Fibroblast of the aortic adventitia (primary cell): ENCODE measurements at places on chromosomes 12 and 14.

GRCh38 chr14:99564256-99564925, 39.6 kb downstream of the CCDC85C start:
- DNase-seq: peak; percentile 88

- DNase-seq: no peak
Measured at GRCh38 chr14:104742586-104743455, 10.1 kb upstream of the SIVA1 start.

DNA sequence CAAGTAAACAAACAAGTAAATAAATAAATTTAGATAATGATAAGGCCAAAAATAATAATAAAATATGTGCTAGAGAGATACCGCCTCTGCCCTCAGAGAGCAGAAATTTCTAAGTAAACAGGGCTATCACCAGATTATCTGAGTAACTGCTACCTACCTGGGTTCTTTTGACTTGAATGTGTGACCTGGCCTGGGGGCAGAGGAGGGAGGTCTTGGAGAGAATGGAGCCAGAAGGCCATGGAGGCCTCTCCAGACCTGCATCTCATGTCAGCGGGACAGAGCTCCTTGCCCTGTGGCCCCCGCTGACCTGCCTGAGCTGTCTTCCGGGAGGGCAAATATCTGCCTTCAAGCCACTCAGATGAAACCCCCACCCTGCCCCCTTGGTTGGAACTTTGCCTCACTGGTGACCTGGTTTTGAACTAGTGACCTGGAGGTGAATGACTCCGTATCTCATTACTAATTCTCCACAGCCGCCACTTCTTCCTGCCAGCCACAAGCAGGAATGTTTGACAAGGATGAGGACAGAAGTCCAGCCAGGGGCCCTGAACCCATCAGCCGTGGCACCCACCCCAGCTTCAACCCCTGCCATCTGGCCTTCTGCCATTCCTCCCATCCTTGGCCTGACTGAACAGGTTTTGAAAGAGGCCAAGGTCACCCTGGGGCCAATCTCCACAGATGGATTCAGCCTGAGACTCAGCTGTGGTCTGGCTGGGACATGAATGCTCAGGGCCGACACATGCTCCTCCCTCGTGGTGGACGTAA, 86.8 kb upstream of the PARP11 start:
- DNase-seq: no peak

- peak; percentile 37 for DNase-seq
Measured at GRCh38 chr14:66330916-66331315, 155.3 kb upstream of the CCDC196 start.

GRCh38 chr14:67999290-67999689, 179.7 kb downstream of the RAD51B start:
- DNase-seq: peak; percentile 87

GRCh38 chr12:105721051-105721825, 390.7 kb downstream of the C12orf75 start:
- DNase-seq: no peak

- no peak for DNase-seq
Measured at GRCh38 chr14:78782551-78782950, 612.4 kb downstream of the NRXN3 start.

GRCh38 chr14:99971941-99972747, 93.1 kb upstream of the EVL start:
- DNase-seq: peak; percentile 30

GRCh38 chr14:33584697-33585096, 366.2 kb downstream of the EGLN3 start:
- DNase-seq: no peak

DNA sequence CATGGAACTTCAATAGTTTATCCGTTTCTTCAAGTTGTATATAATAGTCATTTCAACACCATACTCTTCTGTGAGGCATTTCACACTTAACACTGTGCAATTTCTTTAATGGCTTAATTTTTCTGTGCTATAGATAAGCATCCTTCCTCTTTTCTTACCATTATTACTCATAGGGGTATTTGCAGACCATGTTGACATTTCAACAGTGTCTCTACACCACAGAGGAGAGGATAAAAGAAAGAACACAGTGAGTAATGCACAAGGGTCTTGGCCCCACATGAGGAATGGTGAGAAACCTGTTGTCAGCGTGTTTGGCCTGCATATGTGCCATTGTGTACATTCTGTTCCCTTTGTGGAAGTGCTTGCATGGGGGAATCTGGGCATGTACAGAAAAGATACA, 421.5 kb upstream of the MDGA2 start:
- DNase-seq: no peak

- DNase-seq: no peak
Measured at GRCh38 chr12:9880532-9881078, 684 bp upstream of the KLRF2 start.

DNA sequence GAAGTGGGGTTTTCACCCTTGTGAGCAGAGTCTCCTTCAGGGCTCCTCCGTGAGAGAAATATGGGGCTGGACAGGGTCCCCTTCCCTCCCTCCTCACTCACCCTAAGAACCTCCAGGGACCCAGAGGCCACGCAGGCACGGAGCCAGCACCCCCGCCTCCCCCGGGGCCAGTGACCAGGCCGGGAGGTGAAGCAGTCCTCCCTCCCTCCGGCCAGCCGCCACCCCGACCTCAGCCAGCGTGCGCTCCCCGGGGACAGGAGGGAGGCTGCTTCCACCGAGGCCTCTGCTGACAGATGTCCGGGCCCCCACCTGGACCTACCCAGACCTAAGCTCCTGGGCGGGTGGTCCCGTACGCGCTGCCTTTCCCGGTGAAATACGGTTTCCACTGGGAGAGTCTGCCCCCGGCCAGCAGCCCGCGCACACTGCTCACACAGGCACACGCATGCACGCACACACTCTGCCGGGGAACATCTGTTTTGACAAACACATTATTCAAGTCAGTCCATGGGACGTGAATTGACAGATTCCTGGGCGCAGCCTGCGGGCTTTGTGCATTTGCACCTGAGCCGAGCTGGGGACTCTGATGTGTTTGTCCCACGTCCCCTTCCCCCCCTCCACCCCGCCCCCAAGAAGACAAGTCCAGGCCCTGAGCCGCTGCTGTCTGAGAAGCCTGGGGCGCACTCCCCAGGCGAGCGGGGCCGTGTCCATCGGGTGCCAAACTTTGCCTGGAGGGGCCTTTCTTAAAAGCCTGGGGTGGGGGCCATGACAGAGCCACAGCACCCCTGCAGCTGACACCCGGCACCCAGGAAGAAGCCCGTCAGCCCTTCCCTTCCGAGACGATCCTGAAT, 725 bp downstream of the RIMBP2 start:
- DNase-seq: no peak

- DNase-seq: peak; percentile 36
Measured at GRCh38 chr12:18810537-18811253, 72.8 kb downstream of the CAPZA3 start.

DNA sequence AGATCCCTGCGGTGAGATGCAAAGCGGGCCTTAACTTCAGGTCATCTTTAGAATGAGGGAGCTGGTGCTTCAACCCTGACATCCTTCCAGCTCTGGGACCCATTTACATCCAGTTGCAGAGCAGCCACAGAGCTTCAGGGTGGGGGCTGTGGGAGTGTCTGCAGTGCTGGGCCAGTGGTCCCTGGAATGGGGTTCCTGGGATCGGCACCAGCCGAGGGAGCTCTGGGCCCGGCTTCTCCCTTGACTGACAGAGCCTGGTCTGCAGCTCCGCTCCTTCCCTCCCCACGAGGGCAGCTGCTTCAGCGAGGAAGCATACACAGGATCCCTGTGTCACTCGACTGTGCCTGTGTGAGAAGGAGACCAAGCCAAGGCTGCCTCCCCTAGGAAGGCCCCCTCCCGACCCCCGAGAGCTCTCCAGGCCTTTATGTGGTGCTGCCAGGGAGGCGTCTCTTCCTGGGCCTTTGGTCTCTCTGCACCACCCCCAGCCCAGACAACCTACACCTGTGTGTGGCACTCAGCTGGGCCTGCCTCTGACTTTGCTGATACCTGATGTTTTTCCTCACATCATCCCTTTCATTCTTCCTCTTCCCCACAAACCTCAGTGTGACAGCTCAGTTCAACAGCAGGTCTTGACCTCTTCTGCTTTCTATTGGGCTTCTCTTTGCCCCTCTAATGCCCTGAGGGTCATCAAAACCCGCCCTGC, 48.1 kb upstream of the RIN3 start:
- DNase-seq: no peak

DNA sequence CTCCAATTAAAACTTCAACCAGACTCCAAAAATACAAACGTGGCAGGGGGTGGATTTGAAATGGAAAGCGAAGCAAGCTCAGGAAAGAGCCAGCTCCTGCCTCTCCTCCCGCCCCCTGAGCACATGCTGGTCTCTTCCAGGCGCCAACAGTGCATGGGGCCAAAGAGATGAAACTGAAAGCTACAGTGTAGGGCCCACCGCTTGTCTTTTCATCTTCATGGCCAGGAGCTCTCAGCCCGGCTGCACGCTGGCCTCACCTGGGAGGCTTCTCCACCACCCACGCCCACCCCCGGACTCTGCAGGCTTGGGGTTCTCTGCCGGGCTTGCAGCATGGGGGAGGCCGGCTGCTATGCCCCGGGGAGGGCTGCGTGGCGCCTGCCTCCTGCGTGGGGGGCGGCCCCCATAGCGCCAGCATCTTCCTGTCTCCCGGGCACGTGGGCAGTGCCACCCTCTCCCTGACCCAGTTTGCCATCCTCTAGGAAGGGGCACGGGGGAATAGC, 2.0 kb downstream of the RIMBP2 start:
- no peak for DNase-seq

- no peak for DNase-seq
Measured at GRCh38 chr12:104598342-104599271, 141.9 kb downstream of the CHST11 start.

GRCh38 chr12:65656891-65657351, 167.4 kb upstream of the HMGA2 start:
- peak; percentile 94 for DNase-seq

GRCh38 chr14:25067600-25067999, 17.7 kb upstream of the STXBP6 start:
- no peak for DNase-seq

DNA sequence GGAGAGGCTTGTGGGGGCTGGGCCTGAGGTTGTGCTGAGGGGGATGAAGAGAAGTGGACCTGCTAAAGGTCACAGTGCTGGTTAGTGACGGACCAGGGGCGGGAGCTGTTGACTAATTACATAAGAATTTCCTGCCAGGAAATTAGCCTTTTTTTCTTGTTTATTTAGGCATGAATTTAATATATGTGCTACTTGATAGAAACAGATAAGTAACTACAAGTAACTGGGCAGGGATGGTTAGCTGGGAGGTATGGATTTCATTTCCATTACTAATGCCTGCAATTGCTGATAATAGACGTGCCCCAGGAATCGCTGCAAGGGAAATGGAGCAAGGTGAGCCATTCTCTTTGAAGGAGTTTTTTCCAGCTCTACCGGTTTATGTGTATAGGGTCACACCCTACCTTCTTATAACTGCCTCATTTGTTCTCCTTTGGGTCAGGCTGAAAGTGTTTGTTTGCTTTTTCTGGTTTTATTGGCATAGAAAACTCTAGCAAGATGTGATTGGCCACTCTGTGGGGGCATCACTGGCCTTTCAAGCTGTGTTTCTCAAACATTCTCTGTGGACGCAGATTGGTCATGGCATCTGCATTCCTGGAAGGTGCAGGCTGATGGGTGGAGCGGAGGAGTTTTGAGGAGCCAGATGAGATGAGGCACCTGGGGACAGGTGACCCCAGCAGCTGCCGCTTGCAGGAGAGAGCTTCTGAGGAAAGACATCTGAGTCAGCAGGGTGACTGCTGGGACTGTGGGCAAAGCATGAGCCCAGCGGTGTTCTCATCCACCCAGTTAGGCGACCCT, 19.0 kb upstream of the GPRC5A start:
- DNase-seq: peak; percentile 65

DNA sequence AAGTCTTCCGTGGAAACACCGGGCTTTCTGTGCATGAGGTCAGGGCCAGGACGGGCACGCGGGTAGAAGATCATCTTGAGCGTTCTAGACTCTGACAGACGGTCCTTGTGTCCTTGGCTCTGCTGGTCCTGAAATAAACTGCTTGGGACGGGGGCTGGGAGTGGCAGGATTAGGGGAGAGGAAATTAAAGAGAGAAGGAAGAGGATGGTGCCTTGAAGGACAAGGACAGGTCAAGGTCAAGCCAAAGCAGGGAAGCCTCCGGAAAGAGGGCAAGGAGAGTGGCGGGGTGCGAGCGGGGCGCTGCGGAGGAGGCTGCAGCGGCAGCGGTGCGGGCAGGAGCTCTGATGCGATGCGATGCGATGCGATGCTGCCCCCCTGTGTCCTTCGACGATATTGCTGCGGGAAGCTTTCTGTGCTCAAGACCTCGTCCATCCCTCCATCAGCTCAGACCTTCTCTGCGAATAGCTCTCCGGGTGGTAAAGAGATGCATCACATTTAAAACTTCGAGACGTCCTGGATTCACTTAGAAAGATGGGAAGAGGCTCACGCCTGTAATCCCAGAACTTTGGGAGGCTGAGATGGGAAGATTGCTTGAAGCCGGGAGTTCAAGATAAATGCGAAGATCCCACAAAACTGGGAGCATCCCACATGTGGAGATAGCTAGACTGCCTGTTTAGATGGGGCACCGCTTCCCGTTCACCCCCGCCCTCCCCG, 110.1 kb upstream of the TMEM132D start:
- DNase-seq: no peak

DNA sequence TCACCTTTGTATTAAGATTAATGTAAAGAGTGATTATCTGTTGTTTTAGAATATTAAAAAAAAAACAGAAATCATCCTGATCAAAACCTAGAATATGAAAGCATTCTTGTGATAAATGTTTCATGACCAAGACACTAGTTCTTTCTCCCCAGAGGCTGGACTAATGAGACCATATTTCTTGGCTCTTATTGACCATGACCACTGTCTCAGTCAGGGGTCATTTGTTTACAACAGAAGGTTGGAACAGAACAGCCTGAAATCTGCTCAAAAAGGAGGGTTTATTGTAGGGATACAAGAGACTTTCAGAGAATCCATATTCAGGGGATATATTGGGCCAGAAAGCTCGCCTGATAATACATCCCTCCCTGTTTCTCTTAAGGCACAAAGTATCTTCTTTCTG, 87.7 kb downstream of the TMEM30B start:
- DNase-seq: no peak

GRCh38 chr12:101838628-101839323, 8.0 kb upstream of the GNPTAB start:
- no peak for DNase-seq

GRCh38 chr12:19922717-19923116, 445.6 kb upstream of the PDE3A start:
- DNase-seq: no peak

GRCh38 chr12:95206916-95207315, 10.4 kb downstream of the FGD6 start:
- no peak for DNase-seq
